Stimulated activated CD4-positive, alpha-beta T cell treated with anti-CD3 and anti-CD28 coated beads, Interleukin-4, amount 100 ng/mL, for 24 hours (primary cell): ENCODE measurements at places on chromosomes 16 and 17.

DNA sequence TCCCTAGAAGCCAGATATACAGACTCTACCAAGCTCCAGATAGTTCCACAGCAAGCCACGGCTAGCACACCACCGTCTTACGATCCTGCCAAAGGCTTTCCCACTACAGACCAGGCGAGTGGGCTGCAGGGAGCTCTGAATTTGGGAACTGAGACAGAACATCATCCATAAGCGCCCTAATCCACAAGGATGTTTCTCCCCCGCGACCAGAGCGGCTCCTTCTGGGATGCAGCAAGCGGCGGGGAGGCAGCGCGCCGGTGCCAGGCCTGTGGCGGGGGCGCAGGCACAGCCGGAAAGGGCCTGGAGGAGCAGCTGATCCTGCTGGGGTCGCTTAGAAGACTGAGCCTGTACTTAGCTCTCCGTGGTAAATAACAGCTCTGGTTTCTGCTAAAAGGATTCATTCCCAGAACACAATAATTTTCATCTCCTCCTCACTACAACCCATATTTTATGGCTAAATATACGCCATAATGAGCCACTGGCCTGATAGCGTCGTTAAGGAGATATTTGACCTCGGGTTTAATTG lies 16.2 kb upstream of the FOXF1 start:
- no peak for DNase-seq

- peak; percentile 24 for DNase-seq
These were observed 25.5 kb downstream of the MYO18A start for GRCh38 chr17:29154516-29155226.

DNA sequence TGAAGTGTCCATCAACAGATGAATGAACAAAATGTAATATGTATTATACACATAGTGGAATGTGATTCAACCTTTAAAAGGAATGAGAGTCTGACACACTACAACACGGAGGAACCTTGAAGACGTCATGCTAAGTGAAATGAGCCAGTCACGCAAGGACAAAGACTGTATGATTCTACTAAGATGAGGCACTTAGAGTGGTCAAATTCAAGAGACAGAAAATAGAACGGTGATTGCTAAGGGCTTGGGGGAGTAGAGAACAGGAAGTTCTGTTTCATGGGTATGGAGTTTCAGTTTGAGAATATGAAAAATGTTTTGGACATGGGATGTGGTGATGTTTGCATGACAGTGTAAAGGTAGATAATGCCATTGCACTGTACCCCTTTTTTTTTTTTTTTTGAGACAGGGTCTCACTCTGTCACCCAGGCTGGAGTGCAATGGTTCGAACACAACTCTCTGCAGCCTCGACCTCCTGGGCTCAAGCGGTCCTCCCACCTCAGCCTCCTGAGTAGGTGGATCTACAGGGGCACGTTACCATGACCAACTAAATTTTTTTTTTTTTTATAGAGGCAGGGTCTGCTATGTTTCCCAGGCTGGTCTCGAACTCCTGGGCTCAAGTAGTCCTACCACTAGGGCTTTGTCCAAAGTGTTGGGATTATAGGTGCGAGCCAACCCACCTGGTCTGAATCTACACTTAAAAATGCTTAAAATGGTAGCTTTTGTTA lies 2.9 kb upstream of the CCDC102A start:
- no peak for DNase-seq

DNA sequence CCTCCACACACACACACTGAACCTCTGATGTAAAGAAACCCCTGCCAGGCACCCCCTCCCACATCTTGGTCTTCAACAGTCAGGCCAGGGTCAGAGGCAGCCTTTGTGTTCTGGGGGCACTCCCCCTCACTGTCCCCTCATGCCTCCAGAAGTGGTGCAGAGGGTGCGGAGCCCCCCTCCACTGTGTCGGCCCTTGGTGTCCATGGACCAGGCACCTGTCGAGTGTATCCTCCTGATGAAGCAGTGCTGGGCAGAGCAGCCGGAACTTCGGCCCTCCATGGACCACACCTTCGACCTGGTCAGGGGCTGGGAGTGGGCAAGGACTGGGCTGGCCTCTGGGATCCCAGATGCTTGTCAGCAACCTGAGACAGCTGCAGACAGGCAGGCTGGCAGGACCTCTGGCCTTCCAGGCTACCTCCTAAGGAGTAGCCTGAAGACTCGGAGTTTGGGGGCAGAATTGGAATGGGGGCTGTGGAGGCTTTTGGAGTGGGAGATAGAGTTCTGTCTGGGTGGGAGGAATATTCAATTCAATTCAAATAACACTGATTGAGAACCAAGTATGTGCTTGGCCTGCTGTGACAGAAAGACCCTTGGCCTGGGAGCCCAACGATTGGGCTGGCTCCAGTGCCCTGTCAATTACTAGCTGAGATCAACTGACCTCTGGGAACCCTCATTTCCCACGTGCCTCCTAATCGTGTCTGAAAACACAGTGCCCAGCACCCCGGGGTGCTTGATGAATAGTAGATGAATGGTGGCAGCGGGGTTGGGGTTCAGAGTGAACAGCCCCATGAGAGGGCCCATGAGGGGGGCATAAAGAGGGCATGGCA lies 11.5 kb downstream of the GUCY2D start:
- DNase-seq = no peak

- no peak for DNase-seq
These were observed 3.1 kb downstream of the CSNK2A2 start for GRCh38 chr16:58194790-58195189.

DNA sequence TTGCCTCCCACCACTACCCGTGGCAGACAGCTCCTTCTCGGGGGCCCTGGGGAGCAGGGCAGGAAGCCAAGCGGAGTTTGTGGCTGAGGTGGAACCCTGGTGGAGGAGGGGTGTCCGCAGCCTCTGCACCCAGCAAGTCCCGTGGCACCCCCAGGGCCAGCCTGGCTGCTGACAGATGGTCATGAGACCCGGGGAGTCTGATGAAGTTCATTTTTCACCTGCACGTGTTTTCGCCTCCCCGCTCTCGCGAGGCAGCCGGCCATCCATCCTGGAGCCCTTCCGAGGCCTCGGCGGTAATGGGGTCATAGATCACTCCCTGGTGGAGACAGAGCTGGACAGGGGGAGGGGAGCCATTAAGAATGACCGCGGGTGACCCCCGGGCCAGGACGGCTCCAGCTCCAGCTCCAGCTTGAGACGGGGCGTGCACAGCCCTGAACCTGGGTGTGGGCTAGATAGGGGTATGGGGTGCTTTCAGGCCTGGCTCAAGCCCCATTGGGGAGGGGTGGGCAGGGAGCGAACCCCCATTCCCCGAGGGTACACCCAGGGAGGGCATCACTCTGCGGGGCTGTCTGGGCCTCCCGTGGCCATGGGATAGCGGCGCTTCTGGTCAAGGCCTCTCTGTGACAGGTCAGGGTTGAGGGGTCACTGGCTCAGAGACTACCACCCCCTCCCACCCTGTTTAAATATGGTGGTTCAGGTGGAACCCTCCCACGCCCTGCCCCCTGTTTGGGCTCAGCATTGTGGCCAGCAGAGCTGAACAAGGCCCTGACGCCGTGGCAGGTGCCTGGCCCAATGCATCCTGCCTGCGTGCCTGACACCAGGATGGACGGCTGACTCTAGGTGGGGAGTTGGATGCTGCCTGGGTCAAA lies 227.4 kb upstream of the GSE1 start:
- no peak for DNase-seq

DNA sequence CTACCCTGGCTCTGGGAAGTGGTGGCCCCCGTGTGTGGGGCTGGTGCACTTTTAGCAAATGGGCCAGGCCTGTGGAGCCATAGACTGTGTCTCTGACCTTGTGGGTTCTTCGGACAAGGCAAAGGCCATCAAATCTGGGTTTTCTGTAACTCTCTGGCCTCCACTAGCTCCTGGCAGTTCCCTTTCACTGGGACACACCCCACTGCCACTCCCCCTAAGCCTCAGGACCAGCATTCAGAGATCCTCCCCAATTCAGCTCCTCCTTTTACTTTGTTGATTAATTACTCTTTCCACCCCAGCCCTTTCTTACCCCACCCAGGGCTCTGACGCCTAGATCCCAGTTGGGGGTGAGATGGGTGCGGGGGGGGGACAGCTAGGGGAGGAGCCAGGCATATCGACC lies 53.9 kb upstream of the IRX3 start:
- no peak for DNase-seq

GRCh38 chr17:44829523-44830358 lies at the start of gene GJC1:
GJC1 (minus strand) TSS chr17:44830287; CDS start chr17:44805817, 24,470 bp downstream.
- DNase-seq = no peak

DNA sequence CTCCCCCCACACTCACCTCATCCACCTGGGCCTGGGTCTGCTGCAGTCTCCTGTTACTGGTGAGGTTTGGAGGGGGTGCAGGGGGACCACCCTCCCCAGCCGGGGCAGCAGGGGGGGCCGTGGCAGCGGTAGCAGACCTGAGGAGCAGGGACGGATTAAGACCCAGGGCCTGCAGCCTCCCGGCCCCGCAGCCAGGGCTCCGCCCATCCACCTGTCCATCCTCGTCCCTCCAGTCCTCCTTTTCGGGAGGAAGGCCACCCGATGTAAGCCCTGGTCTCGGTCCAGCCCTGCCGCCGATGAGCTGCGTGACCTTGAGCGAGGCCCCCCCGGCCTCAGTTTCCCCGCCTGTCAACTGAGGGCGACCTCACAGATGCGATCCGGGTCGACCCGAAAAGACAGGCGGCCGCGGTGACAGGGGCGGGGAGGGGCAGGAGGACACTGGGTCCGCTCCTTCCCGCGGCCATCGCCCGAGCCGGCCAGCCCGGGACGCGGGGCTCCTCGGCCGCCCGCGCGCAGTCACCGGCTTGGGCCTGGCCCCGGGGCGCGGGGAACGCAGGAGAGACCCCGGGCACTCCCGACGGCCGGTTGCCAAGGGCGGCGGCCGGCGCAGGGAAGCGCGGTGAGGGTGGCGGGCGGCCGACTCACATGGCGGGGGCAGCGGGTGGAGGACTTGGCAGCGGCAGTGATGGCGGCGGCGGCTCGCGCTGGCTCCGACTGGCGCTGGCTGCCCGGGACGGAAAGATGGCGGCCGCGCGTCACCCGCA lies at the start of gene VAMP2:
VAMP2 (minus strand) TSS at position 716 of the 764 bp plus-strand sequence; CDS start at position 647, 69 bp downstream.
- peak; percentile 83 for DNase-seq

GRCh38 chr17:76498876-76499251 lies 2.4 kb downstream of the RHBDF2 start:
- no peak for DNase-seq

DNA sequence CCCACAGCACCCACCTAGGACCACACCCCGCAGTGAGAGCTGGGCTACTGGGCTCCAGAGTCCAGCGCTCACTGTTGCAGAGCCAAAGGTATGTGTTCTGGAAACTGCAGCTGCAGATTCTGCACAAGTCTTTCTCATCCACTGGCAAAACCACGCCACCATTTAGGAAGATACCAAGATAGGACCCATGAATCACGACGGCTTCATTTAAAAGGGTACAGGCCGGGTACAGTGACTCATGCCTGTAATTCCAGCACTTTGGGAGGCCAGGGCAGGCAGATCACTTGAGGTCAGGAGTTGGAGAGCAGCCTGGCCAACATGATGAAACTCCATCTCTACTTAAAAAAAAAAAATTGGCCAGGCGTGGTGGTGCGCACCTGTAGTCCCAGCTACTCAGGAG lies 18.8 kb downstream of the FOXF1 start:
- no peak for DNase-seq

- DNase-seq = no peak
These were observed 10.2 kb upstream of the ZNF18 start for GRCh38 chr17:12007466-12007865.

- no peak for DNase-seq
These were observed 59.2 kb downstream of the ABCC1 start for GRCh38 chr16:16008666-16009065.

DNA sequence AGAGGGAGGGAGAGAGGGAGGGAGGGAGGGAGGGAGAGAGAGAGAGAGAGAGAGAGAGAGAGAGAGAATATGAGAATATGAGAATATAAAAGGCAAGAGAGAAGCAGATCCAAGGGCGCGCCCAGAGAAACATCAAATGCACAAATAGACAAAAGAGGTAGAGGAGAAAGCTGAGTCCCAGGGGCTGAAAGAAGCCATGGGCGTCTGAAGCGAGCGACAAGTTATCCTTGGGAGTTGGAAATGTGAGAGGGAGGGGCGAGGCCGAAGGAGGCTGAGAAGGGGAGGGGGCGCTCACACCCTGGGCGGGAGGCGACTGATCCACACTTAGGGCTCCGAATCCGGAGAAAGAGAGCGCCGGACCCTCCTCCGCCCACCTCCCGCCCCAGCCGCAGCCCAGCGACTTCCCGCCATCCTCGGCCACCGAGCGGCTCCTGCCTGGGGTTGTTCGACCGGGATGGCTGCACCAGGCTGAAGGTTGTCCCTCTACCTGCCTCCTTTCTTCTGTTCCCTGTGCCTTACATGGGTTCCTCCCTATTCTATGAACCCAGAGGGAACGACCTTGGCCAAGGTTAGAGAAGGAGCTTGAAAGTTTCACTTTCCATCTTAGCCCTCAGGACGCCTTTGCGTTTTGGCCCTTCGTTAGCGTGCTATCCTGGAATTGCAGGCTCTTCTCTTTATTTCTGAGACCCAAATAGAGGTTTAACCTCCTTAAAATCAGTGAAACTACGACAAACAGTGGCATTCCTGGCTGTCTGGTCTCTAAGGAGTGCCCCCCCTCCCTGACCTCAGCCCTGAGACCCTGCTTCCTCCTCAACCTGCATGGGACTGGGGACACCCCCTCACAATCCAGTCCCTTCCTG lies 21.2 kb upstream of the HOXB9 start:
- no peak for DNase-seq

- no peak for DNase-seq
These were observed 39.3 kb downstream of the CHD9 start for GRCh38 chr16:53094013-53094630.

DNA sequence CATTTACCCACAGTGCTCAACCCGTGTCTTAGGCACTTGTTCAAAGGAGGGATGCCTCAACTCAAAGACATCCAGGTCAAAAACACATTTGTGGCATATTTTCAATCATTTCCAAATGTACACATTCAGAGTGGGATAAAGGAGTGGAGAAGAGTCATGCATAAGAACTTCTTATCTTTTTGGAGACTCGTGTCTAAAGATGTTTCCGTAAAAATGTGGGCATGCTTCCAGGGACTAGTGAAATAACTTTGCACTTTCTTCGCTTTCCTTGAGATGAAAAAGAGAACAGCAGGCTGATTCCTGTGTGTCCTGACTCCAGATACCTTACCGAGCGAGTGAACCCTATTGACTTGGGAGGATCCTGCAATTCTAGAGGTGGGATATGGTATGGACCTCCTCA lies 256.6 kb upstream of the KCNJ16 start:
- DNase-seq = no peak

DNA sequence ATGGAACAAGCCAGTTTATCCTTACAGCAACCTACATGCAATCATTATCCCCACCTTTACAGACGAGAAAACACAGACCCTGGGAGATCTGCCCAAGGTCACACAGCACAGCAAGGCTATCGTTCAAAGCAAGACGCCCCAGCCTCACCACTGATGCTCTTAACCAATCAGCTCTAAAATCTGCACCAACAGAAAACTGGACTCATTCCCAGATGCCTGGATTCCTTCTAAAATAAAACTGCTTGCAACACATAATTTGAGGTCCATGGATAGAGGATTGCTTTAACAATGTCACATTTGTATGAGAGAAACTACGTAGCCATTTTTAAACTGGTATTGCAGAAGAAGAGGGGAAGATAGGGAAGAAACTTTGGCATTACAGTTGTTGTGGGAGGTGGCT lies 6.8 kb downstream of the COTL1 start:
- DNase-seq = no peak

GRCh38 chr17:68569346-68569745 lies 31.8 kb downstream of the FAM20A start:
- no peak for DNase-seq
